Skeletal muscle cell (primary cell): ENCODE measurements at places on chromosomes 4 and X.

- DNase-seq = no peak
Measured at GRCh38 chrX:77298790-77299189, 148.4 kb upstream of the FGF16 start.

DNA sequence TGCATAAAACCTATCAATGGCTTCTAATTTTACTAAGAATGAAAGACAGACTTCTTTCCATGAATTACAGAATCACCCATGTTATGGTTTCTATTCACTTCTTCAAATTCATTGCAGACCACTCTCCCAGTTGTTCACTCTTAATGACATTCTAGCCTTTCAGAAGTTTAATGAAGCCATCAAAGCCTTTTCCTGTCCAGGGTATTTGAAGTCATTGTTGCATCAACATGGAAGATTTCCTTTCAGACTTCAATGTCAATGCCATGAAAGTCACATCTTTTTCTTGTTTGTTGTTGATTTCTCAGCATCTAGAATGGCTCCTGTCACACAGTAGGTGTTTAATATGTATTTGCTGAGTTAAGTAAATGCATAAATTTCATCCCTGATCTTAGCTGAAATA, 48.1 kb upstream of the ARSJ start:
- DNase-seq = no peak

GRCh38 chr4:89298155-89298554, 9.4 kb downstream of the GPRIN3 start:
- DNase-seq = no peak

- no peak for DNase-seq
Measured at GRCh38 chr4:127217586-127218229, 415.0 kb upstream of the INTU start.

GRCh38 chr4:153728151-153728550, 31.7 kb downstream of the RNF175 start:
- no peak for DNase-seq

- no peak for DNase-seq
Measured at GRCh38 chr4:150679765-150680343, 97.9 kb downstream of the MAB21L2 start.

DNA sequence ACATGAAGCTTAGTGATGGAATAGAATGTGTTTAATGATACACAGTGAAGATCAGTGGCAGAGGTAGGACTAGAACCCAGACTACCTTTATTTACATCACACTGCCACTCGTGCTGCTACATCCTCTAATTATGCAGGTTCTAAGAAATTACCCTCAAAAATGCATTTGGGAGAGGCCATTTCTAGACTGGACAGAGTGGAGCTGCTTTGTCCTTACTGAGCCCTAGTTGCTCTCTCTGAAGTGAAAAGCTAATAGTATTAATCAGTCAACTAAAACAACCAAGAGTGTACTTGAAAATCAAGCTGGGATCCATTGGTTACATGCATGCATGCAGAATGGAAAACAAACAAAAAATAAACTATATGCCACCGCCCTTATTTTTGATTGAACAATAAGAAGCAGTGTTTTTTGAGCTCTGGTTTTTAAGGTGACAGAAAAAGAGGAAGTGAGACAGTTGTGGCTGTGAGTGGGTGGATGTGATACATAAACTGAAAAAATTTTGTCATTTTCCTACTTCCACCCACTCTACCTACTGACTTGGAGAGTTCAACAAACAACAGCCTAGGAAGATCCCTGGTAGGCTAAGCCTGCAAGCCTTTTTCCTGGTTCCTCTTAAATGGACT, 6.8 kb upstream of the VSIG4 start:
- no peak for DNase-seq

- DNase-seq = no peak
Measured at GRCh38 chr4:187396106-187396505, 599.5 kb upstream of the ZFP42 start.

GRCh38 chr4:74121643-74122579, 22.9 kb upstream of the CXCL2 start:
- DNase-seq = no peak
